ENCODE measurements at places on chromosomes 5 and 9.

DNA sequence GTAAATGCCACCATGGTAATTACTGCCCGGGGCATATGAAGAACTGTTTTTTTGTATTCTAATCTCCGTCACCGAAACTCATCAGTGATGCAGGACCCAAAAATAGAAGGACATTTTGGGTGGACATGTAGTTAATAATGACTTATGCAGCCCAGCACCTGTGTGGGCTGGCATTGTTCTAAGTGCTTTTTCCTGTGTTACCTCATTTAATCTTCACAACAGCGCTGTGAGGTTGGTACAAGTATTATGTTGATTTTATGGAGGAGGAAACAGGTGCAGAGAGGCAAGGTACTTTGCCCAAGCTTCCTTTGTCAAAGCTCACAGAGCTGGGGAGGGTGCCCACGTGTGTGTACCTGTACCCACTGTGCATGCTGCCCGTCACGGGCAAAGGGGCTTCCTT lies 58.4 kb downstream of the DAPK1 start:
- DNase-seq: no peak

- DNase-seq: no peak
Observed at GRCh38 chr9:8558176-8558575, 758.6 kb upstream of the DMAC1 start.

- no peak for DNase-seq
Observed at GRCh38 chr9:79089054-79089560, 482.7 kb upstream of the TLE4 start.

GRCh38 chr5:175638305-175638704 lies 19.6 kb upstream of the HRH2 start:
- no peak for DNase-seq

GRCh38 chr5:134004626-134005416 lies at the start of gene VDAC1:
Gene VDAC1, minus strand, starts transcription at chr5:134004975. Its CDS starts 11,963 bp downstream, at chr5:133993012.
- peak; percentile 91 for DNase-seq

Data from pancreas (tissue), 10 donors.